ENCODE measurements at places on chromosomes 5 and 9.
A peak's percentile ranks its signal among the peaks of the same experiment; 100 is the strongest.

GRCh38 chr9:71001780-71002386, 119.5 kb downstream of the TRPM3 start:
- peak; percentile 15 for DNase-seq

DNA sequence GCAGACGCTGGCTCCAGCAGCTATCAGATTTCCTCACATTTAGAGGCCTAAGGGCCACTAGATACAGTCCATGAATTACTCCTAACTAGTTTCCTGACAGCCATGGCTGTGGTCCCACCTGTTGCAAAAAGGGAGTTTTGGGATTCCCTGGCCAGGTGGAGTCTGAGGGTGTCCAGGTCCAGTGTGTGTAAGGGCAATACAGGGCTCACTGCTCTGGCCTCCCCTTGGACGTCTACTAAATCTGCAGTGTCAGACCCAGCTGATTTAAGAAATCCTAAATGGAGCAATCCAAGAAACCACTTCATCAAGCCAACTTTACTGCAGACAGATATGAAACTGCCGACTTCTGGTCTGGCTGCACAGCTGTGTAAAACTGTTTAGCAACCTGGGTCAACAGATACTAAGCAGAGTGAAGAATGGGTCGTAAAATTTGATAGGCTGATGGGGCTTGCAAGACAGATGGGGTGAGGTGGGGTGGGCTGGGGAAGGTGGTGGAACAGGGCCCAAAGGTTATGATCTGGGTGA, 116.4 kb downstream of the GADD45G start:
- no peak for DNase-seq

GRCh38 chr5:75042522-75042921, 9.8 kb downstream of the GCNT4 start:
- DNase-seq: no peak

GRCh38 chr9:37325778-37326177, 96.7 kb upstream of the GRHPR start:
- no peak for DNase-seq
